ENCODE measurements at places on chromosomes 3 and 15.

DNA sequence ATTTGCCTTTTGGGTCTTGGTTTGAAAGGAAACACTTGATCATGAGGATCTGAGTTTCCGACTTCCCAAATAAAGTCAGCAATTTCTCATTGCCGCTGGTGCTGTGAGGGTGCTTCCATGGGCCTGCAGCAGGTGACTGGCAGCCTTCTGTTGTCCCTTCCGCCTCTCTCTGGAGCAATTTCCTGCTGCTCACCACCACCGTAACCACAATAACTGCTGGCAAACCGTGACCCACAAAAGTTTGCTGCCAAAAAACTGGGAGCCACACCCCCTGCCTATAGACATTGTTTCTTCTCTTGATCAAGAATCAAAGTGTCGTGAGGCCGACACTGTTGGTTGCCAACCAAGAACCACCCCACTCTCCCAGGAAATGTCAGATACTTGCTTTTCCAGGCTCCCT, 164.0 kb downstream of the NR2F2 start:
- DNase-seq: no peak

GRCh38 chr15:77547801-77548588, 84.7 kb downstream of the LINGO1 start:
- DNase-seq: no peak

DNA sequence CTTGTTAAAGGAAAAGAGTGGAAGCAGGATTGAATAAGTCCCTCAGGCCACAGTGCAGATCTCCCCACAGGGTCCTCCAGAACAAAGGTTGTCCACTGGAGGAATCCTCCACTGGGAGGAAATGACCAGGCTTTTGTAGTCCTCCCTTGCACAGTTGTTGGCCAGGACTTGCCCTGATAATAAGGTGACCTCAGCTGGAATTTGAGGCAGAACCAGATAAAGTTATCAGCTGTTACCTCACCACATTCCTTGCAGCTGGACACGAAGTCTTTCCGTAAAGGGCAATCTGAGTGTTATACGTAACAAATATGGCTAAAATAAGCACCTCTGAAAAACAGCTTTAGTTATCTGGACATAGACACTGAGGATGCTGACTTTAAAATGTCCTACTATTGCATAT, 83.5 kb upstream of the NAALADL2 start:
- DNase-seq: no peak

- DNase-seq: no peak
Measured at GRCh38 chr3:106206146-106206545, 337.3 kb upstream of the CBLB start.

Data from stimulated activated CD4-positive, alpha-beta T cell treated with anti-CD3 and anti-CD28 coated beads, Interleukin-12 subunit alpha, Interleukin-12 subunit beta, amount 100 ng/mL, for 48 hours (primary cell).